ENCODE measurements at places on chromosomes 13 and 19. TPM values are rescaled to one million over a fixed set of nuclear protein-coding genes. Genes with fewer than 3 reads are reported as not detected.

Gene MATK
- total RNA-seq: 4.7 TPM

DNA sequence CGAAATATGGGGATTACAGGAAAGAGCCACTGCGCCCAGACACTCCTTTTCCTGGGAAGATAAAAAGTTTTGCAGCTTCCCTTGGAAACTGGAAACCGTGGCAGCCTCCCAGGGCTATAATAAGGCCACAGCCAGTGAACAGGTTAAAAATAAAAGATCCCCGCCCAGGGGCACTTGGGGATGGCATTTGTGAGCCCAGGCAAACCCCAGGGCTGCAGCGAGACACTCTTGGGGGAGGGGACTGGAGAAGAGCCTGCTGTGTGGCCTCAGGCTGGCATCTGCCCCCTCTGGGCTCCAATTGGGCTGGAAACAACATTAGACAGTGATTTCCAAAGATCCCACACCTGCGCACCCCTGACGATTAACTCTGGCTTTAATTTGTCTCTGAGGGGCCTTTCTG, 11.2 kb downstream of the FEM1A start:
- DNase-seq: no peak

Gene ZNF530
- total RNA-seq: 5.1 TPM

Gene LILRA1
- total RNA-seq: 1.9 TPM

Gene ZNF91
- 43.9 TPM for total RNA-seq

Gene RFPL4AL1
- not detected for total RNA-seq

GRCh38 chr13:41492432-41493260, 35.3 kb downstream of the RGCC start:
- no peak for DNase-seq

Measured in mucosa of gallbladder (tissue), 1 donor.